ENCODE measurements at places on chromosomes 5 and 9.

DNA sequence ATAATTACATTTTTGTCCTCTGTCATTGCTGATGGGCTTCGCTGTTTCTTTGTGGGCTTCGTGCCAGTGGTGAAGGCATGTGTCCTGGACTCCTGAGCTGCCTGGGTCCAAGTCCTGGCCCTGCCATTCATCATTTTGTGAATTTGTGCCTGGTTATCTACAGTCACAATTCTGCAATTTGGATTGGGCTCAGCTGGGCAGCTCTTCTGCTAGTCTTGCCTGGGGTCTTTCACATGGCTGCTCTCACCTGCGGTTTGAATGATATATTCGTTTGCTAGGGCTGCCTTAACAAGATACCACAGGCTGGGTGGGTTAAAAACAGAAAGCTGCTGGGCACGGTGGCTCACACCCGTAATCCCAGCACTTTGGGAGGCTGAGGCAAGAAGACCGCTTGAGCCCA is 192.7 kb upstream of the IER5L start:
- DNase-seq: no peak

DNA sequence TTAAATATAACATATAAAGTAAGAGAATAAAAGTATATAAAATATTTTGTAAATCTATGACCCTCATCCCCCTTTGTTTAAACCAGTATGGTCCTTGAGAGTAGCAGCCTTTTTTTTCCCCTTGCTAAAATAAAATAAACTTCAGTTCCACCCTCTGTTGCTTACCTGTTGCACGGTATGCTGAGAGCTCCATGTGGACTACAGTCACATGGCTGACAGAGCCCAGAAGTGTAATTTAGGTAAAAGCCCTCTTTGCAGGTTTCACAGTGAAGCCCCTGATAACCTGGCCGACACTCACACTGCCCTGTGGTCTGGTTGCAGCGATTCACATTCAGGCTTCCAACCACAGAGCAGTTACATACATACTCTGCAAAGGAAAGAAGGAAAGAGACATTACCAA is 55.1 kb downstream of the MEGF9 start:
- no peak for DNase-seq

GRCh38 chr5:178240341-178240741 is 7.7 kb upstream of the PHYKPL start:
- no peak for DNase-seq

GRCh38 chr9:121807823-121808278 is 156.4 kb downstream of the DAB2IP start:
- peak; percentile 6 for DNase-seq
